Stimulated activated CD8-positive, alpha-beta memory T cell treated with anti-CD3 and anti-CD28 coated beads, Interleukin-4, amount 100 ng/mL, for 1 hour (primary cell): ENCODE measurements at places on chromosomes 2 and 18.

DNA sequence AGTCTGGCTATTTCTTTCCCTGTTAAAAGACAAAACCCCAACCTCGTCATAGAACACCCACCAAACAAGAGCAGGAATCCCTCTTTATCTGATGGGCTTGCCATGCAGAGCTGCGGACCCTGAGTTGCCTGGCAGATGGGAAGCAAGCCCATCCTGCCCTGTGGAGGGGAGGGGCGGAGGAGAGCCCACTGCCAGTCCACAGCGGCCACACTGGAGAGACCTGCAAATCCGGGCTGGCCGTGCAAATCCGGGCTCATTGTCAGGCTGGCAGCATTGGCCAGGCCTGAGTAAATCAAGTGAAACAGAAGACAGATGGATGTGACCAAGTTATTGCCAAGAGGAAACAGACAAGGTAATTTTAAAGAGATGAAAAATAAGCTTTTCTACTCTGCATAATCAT is 22.0 kb downstream of the MYL12B start:
- no peak for DNase-seq

- no peak for DNase-seq
Observed at GRCh38 chr18:6661692-6662415, 67.7 kb upstream of the ARHGAP28 start.

DNA sequence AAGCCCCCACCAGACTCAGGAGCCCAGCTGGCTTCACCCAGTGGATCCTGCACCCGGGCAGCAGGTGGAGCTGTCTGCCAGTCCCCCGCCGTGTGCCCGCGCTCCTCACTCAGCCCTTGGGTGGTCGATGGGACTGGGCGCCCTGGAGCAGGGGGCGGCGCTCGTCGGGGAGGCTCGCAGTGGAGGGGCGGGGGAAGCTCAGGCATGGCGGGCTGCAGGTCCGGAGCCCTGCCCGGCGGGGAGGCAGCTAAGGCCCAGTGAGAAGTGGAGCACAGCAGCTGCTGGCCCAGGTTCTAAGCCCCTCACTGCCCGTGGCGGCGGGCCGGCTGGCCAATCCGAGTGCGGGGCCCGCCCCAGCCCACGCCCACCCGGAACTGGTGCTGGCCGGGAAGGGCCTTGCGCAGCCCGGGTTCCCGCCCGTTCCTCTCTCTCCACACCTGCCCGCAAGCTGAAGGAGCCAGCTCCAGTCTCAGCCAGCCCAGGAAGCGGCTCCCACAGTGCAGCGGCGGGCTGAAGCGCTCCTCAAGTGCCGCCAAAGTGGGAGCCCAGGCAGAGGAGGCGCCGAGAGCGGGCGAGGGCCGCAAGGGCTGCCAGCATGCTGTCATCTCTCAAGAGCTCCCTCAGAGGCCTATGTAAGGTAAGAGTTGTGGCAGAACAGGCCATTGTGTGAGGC is 1307.8 kb upstream of the TMEFF2 start:
- DNase-seq: no peak

DNA sequence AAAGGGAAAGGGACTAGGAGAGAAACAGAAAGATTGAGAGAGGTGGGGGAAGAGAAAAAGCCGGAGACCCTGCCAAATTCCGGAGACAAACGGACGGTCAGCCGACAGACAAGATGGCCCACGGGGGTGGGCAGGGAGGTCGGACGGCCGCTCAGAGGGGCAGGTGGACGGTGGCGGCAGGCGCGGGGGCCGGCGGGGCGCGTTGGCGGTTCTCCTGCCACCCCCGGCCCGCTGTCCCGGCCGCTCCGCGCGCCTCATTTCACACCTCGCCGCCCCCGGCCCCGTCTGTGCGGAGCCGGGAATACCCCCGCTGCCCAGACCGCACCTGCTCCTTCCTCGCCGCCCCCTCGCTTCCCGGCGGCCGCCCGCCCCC is 935 bp downstream of the SLC30A3 start:
- DNase-seq: no peak

GRCh38 chr2:231413921-231414476 is 18.5 kb downstream of the B3GNT7 start:
- DNase-seq: no peak

- no peak for DNase-seq
Observed at GRCh38 chr2:150944315-150944714, 317.3 kb downstream of the RBM43 start.

DNA sequence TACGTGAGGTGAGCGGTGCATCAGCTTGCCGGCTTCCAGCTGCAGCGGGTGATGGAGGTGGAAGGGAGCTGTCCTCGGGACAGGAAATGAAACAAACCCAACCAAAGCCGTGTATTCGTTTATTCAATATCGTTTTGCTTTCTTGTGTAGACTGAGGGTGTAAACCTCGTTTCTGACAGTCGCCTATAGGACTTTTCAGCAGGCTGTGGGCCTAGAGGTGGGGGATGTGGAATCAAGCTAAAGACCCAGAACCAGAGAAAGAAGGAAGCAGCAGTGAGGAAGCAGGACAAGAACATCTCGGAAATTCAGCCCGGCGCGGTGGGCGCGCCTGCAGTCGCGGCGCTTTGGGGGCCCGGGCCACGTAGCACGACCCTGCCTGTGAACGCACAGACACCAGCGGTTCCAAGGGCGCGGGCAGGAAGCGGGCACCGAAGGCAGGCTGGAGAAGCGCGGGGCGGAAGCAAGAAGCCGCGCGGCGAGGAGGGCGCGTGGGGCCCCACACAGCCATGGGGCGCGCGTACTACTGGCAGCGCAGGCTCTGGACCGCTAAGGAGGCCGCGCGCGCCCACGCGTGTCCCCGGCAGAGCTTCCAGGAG is 755 bp upstream of the ATP9B start:
- DNase-seq: no peak

DNA sequence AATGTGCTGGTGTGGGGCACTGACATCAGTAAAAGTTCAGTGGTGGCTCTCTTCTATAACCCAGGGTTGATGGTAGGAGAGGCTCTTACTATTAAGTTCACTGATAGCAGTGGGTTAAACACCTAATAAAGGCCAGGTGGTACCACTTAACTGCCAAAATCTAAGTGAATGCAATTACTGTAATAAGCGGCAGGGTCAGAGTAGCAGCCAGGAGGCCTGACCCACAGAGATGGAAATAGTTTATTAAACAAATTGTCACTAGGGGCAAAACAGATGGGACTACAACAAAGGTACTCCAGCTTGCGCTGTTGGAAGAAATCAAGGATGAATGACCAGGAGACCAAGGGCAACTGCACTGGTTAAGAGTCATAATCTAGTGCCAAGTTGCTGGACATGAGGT is 26.6 kb downstream of the ZSWIM2 start:
- DNase-seq: no peak

- no peak for DNase-seq
Observed at GRCh38 chr2:21787941-21788340, 664.2 kb downstream of the TDRD15 start.

GRCh38 chr2:201157694-201158093 is 25.2 kb upstream of the CASP10 start:
- DNase-seq: no peak

DNA sequence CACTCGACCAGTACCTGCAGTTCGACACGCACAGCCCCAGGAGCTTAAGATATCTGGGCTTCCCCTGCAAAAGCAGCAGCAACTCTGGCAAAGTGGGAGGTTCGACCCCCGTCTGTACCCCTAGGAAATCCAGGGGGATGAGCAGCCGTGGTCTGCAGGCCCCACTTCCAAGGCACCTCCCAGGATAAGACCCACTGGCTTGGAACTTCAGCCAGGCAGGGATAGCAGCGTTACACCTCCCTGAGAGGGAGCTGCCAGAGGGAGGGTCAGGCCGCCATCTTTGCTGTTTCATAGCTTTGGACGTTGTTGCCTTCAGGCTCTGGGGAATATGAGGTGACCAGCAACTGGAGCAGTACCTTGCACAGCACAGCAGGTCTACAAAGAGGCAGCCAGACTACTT is 351.1 kb downstream of the SOX11 start:
- no peak for DNase-seq

DNA sequence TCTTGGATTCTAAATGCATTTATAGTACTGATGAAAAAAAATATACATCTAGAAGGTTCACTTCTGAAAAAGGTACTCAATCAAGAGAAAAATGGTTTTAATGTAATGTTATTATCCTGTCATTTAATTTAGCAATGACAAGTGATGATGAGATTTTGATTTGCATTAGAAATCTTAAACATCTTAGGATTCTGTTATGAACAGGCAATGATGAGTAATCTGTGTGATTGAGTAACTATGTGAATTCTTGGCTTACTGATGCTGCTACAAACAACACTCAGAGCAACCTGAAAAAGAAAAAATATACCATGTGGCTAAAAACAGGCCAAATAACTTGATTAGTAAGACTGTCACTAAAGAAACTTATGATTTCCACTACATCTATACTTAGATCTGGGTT is 30.1 kb downstream of the RBKS start:
- DNase-seq: no peak

GRCh38 chr2:24950102-24950501 is 21.7 kb downstream of the DNAJC27 start:
- no peak for DNase-seq

GRCh38 chr2:188089901-188090300 is 201.8 kb upstream of the GULP1 start:
- DNase-seq: no peak
